ENCODE measurements at places on chromosomes 4 and X.

GRCh38 chr4:3857269-3857926 is 91.2 kb downstream of the ADRA2C start:
- DNase-seq, result no peak

DNA sequence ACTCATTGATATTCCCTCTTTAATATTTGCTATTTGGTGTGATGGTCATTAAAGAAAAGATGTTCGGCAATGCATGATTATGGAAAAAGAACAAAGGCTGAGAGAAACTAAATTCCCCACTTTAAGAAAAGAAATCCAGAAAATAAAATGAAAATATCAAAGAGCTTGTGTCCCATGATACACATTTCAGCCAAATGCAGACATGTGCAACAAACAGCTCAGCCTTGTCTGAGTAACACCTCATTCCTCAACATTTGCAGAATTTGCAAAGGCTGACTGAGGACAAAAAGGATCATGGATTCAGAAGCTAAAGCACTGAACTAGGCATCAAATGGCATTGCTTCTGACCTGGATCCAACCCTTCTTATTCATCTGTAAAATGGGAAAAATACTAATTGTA is 281.0 kb downstream of the RAB28 start:
- no peak for DNase-seq

DNA sequence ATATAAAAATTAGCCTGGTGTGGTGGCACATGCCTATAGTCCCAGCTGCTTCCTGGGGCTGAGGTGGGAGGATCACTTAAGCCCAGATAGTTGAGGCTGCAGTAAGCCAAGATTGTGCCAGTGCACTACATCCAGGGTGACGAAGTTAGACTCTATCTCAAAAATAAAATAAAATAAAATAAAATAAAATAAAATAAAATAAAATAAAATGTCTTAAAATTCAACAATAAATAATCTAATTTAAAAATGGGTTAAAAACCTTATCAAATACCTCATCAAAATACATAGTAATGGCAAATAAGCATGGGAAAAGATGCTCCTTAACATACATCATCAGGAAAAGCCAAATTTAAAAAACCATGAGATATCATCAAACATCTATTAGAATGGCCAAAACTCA is 760.2 kb upstream of the AGA start:
- DNase-seq, result no peak

- DNase-seq, result peak; percentile 64
These were observed 5.6 kb upstream of the CT47C1 start for GRCh38 chrX:119067023-119067739.

DNA sequence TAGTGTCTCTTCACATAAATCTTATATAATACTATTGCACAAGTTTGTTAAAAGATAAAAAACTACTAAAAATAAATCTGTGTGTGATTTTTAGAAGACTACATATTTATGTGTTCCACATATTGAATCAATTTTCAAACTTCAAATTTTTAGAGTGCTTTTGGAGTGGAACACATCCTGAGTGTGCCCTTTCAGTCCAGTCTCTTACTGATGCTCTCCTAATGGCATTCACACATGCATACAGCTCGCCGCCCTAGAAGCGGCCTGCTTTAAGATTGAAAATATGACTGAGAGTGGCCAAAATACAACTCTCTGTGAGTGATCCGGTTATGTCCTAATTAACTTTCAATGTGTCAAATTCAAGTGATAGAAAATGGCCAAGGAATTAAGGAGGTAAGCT is 628.8 kb downstream of the ANKRD50 start:
- peak; percentile 3 for DNase-seq

DNA sequence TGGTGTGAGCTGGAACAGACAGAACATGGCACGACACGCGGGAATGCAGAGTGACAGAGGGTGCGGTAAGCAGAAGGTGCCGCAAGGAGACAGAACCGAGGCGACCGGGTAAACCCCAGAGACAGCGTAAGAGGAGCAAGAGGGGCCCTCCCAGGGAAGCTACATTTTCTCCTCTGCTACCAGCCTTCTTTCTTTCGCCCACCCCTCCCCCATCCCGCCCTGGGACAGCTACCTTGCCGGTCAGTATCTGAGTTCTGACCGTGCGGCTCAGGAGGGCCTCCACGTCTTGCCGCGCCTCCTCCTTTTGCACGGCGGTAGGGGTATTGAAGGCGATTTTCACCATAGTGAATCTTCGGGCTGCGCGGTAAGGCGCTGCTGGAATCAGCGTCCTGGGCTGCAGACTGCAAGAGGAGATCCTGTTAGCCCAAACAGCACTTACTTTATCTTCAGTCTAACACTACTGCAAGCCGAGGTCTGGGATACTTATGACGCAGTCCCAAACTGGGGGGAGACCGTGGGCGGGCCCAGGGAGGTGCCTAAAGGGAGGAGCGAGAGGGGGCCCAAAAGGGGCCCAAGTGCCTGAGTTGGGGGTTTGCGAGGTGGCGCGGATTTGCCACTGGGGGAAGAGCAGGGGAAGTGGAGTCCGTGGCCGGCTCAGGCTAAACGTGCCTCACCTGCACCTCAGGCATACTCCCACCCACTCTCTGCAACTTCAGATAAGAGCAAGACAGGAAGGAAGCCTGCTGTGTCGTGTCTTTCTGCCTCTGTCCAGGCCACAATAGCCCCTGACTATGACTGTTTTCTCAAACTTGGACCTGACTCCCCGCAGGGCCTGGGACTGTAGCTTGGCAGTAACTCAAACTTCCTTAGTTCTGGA is at the start of gene ITM2A:
Gene ITM2A, minus strand, starts transcription at position 462 of the 877 bp plus-strand sequence. Its CDS starts 119 bp downstream, at position 343.
- DNase-seq, result peak; percentile 1

- DNase-seq, result no peak
These were observed 439.8 kb upstream of the NR3C2 start for GRCh38 chr4:148881860-148882643.

GRCh38 chr4:99088023-99088449 is 552 bp downstream of the ADH5 start:
- DNase-seq, result peak; percentile 82

GRCh38 chr4:184007891-184008290 is 102.8 kb downstream of the STOX2 start:
- DNase-seq, result no peak

- no peak for DNase-seq
These were observed 89.5 kb downstream of the CBR4 start for GRCh38 chr4:168920441-168921065.

DNA sequence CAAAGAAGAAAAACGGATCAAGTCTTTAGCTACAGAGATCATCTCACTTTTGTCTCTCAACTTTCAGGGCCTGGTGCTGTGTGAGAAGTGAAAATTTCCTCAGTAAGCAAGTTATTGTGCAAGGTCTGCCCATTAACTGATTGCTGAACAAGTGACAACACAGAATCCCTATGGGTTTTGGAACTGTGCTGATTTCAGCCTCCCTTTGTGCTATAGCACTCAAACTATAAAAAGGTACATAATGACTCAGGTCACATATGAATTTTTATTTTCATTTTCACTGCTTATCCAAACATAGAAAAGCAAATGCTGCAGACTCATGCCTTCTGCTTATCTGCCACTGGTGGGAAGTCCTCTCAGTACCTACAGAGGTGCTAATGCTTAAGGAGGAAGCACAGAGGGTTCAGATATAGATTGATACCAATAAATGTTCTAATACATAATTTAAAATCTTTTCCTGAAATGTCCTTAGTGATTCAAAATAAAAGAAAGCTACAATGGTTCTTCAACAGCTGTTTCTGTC is 576.2 kb upstream of the CT83 start:
- DNase-seq, result no peak

- DNase-seq, result no peak
These were observed 77.9 kb downstream of the BTC start for GRCh38 chr4:74716436-74716765.

Measured in GM03348 (cell line).